NCI-H2081 (cell line): ENCODE measurements at places on chromosomes 7 and 10.

DNA sequence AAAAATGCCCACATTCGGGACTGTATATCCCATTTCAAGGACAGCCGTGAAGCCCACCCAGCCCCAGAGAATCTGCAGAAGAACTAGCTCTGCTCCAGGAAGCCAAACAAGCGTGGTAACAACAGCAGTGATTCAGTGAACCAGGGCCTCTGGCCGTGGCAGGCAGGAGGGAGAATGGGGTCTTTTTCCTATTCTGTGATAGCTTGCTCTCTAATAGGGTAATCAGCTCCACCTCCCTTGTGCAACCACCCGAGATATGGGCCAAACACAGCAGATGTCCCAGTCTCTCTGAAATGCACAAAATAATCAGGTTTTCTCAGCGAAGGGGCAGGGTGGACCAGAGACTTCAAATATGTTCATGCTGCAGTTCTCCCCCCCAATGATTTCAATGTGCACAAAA lies 35.8 kb downstream of the CHST15 start:
- DNase-seq, result no peak

- no peak for DNase-seq
These were observed 231.0 kb upstream of the LYZL1 start for GRCh38 chr10:29057822-29058331.

GRCh38 chr7:56174875-56175760 lies 58.9 kb upstream of the NUPR2 start:
- no peak for DNase-seq

DNA sequence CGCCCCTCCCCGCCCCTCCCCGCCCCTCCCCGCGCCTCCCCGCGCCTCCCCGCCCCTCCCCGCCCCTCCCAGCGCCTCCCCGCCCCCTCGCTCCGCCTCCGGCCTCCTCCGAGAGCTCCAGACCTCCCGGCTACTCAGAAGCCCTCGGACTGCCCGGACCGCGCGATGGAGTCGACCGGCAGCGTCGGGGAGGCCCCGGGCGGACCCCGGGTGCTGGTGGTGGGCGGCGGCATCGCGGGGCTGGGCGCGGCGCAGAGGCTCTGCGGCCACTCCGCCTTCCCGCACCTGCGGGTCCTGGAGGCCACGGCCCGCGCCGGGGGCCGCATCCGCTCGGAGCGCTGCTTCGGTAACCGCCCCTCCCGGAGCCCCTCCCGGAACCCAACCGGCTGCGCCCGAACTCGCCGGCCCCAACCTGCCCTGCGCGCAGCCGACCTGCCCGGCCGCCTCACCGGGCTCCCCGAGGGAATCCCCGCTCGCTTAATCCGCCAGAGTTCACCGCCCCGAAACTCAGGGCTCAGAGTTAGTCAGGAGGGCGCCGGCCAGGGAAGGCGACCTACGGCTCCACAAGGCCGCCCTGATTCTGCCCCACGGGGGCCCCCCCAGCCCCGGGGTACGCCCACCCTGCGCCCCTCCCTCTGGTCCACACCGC lies at the start of gene PAOX:
Gene PAOX (plus strand): TSS at position 111 of the 649 bp plus-strand sequence. CDS start 55 bp downstream, at position 166.
- DNase-seq, result no peak

GRCh38 chr10:63466144-63466935 lies 563 bp upstream of the JMJD1C start:
- no peak for DNase-seq

GRCh38 chr7:23115991-23116390 lies 10.4 kb downstream of the KLHL7 start:
- no peak for DNase-seq

- DNase-seq, result peak; percentile 38
These were observed 21.6 kb upstream of the AP5Z1 start for GRCh38 chr7:4753598-4754432.
